Stimulated activated CD4-positive, alpha-beta T cell treated with anti-CD3 and anti-CD28 coated beads, Interleukin-1b, Interleukin-23, amount 100 ng/mL, for 48 hours (primary cell): ENCODE measurements at places on chromosomes 4 and X.

- DNase-seq, result no peak
Measured at GRCh38 chrX:144801786-144802185, 445.5 kb upstream of the SPANXN1 start.

DNA sequence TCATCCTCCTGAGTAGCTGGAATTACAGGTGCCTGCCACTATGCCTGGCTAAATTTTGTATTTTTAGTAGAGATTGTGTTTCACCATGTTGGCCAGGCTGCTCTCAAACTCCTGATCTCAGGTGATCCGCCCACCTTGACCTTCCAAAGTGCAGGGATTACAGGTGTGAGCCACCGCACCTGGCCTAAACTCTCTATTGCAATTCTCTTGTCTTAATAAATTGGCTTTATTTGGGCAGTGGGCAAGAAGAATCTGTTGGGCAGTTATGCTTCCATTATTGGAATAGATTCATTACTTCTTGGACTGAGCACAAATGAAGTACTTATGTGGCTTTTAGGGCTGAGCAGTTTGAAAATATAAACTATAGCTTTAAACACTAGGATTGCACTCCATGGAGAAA is 8.2 kb upstream of the GPAT3 start:
- no peak for DNase-seq

GRCh38 chr4:1406394-1406980 is at the start of gene NKX1-1:
Gene NKX1-1, minus strand, starts transcription at chr4:1406442. Its CDS starts 0 bp downstream, at chr4:1406442.
- DNase-seq, result no peak

DNA sequence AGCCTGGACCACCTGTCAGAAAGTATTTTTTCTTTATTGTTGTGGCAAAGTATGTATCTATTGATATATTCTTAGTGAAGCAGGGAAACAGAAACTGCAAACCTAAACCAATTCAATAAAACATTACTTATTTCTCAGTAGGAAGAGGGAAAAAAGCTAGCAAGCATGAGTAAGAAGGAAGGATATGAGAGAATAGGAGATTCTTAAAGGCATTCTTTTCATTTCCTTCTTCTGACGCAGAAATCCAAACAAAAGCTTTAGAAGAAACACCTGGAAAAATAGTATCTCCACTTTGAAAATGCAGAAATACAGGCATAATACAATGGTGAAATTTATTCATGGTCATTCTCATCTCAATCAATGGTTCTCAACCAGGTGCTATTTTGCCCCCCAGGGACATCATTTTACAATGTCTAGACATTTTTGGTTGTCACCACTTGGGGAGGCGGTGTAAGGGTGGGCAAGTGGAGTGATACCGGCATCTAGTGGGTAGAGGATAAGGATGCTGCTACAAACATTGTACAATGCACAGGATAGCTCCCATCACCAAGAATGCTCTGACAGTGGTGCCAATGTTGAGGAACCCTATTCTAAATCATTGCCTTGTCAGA is 21.7 kb upstream of the ATXN3L start:
- no peak for DNase-seq

- DNase-seq, result no peak
Measured at GRCh38 chr4:52102587-52102986, 51.5 kb downstream of the SPATA18 start.

GRCh38 chr4:98027827-98028226 is 115.4 kb downstream of the STPG2 start:
- no peak for DNase-seq

- peak; percentile 18 for DNase-seq
Measured at GRCh38 chr4:169620880-169621248, 486 bp downstream of the CLCN3 start.

DNA sequence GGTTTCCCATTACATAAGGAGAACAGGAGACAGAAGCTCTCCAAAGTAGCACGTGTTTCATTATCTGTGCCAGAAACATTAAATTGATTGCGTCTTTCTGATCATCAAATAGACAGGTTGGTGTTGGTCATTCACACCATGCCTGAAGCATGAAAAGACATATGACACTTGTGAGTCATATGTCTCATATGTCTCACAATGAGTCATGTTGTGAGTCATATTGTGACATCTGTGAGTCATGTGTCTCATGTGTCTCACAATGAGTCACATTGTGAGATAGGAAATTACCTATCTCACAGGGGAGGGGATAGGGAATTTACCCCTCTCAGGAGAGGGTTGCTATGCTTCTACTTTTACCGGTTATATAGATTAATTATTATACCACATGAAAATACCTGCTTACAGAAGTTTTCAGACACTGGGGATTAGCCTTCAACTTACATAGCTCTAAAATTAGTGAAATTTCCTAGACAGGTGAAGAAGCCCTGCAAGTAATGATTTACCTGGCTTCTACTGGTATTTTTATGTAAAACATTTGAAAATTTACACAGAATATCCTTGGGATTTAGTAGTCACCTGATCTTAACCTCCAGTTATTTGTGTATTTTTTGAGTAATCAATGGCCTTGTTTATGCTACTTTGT is 80.8 kb downstream of the NPFFR2 start:
- DNase-seq, result peak; percentile 19

GRCh38 chr4:112023402-112023950 is 121.8 kb upstream of the FAM241A start:
- DNase-seq, result no peak

- peak; percentile 59 for DNase-seq
Measured at GRCh38 chrX:48919360-48919841, 577 bp upstream of the PIM2 start.

GRCh38 chrX:50072110-50072509 is 128.7 kb downstream of the AKAP4 start:
- no peak for DNase-seq

- no peak for DNase-seq
Measured at GRCh38 chr4:130812117-130812765, 1716.3 kb downstream of the C4orf33 start.

DNA sequence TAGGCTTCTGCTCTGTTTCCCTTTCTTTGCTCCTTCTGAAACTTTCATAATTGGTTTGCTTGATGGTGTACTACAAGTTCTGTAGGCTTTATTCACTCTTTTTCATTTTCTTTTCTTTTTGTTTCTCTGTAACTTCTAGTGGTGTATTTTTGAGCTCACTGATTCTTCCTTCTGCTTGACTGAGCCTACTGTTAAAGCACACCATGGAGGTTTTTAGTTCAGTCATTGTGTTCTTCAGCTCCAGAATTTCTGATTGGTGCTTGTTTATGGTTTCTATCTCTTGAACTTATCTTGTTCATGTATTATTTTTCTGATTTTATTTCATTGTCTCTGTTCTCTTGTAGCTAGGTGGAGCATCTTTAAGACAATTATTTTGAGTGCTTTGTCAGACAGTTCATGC is 33.4 kb upstream of the C4orf54 start:
- no peak for DNase-seq

- no peak for DNase-seq
Measured at GRCh38 chrX:37817579-37817978, 29.8 kb downstream of the DYNLT3 start.

DNA sequence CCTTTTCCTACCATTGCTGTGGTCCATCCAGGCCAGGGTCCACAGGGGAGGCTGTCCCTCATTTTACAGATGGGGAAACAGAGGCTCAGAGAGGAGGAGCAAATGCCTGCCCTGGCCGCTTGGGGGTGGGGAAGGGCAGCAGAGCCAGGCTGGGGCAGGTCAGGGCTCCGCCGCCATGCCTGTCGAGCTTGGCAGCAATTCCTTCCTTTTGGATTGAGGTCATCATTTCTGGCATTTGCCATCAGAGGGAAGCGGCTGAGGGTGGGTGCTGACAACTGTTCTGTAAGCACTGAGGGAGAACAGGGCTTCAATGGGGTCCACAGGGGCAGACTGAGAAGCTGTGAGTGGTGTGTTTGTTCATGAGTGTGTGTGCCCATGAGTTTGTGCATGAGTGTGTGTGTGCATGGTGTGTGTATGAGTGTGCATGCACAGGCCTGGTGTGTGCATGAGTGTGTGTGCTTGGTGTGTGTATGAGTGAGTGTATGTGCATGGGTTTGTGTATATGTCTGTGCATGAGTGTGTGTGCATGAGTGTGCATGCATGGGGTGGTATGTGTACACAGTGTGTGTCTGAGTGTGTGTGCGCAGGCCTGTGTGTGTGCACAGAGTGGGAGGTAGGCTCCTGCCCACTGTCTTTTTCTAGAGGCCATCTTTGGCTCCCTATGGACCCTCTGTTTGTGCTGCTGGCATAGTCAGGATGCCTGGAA is 115.2 kb downstream of the SORCS2 start:
- no peak for DNase-seq
